ENCODE measurements at places on chromosomes 2 and 18.
A peak's percentile ranks its signal among the peaks of the same experiment; 100 is the strongest.

- no peak for DNase-seq
Measured at GRCh38 chr18:39786477-39786876, 2168.6 kb upstream of the PIK3C3 start.

DNA sequence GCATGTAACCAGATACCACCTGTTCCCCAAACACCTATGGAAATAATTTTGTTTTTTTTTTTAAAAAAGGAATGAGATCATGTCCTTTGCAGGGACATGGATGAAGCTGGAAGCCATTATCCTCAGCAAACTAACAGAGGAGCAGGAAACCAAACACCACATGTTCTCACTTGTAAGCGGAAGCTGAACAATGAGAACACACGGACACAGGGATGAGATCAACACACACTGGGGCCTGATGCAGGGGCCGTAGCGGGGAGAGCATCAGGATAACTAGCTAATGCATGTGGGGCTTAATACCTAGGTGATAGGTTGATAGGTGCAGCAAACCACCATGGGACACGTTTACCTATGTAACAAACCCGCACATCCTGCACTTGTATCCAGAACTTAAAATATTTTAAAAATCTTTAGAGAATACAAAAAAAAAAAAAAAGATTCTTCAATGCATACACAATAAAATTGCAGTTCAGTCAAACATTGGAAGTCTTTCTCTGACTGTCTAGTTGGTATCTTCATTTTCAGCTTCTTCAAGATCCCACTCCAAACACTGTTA, 11.6 kb upstream of the CASP10 start:
- DNase-seq: no peak

DNA sequence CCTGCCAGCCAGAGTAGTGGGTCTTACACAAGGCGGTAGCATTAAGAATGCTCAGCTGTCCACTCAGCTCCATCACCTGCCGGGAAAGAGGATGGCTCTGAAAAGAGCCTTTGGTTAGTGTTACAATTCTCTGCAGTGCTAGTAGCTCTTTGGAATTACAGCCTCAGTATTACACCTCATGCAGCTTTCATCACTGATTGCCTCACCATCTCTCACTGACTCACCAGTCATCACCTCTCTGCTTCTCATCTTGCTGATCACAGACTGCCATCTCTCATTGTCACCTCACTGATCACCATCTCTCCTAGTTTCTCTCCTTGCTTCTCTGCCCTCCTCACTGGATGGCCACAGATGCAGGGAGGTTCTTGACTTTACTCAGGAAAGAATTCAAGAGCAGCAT, 573.5 kb upstream of the SETBP1 start:
- DNase-seq: no peak

- DNase-seq: no peak
Measured at GRCh38 chr18:9091066-9091476, 11.4 kb upstream of the NDUFV2 start.

DNA sequence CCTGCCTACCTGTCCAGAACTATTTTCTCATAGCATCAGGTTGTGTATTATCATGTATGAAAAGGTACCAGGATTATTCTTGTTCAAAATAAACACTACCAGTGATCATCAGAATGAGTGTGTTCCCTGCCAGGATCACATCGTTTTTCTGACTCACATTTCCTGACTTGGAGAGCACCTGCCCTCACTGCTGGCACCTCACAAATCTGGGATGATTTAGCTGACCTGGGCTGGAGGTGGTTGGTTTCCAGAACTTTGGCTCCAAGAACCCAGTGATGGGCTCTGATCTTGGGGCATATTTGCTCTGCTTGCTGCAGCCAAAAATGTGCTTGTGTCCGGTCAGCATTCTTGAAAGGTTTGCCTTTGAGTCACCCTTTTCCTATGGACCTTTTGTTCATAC, 836.3 kb upstream of the ACVR2A start:
- no peak for DNase-seq

- DNase-seq: no peak
Measured at GRCh38 chr2:232324778-232325177, 53.8 kb upstream of the ALPP start.

- DNase-seq: no peak
Measured at GRCh38 chr2:132430895-132431294, 14.3 kb downstream of the GPR39 start.

- no peak for DNase-seq
Measured at GRCh38 chr2:153510996-153511395, 32.4 kb upstream of the RPRM start.

GRCh38 chr2:223805008-223805407, 32.4 kb downstream of the AP1S3 start:
- DNase-seq: no peak

DNA sequence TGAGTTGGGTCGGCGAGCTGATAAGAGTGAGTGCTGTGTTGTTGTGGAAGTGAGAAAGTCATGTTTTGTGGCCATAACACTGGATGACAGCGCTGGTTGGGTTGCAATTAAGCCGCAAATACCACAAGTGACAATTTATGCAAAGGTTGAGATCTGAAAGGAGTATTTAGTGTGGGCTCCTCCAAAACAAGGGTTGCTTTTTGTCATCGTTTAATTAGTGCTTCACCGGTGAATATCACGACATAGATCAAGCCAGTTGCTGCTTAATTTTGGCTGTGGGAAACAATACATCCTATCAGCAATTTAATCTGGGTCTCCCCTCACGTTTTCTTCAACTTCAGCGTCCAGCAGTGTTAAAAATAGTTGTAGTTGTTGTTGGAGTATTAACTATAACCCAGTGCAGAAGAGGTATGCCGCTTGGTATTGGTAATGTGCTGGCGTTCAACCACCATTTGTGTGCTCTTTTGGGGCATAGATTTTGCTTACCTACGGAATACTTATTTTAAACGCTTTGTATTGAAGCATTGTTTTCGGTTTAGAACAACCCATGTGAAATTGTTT, 662 bp downstream of the ACVR2A start:
- peak; percentile 18 for DNase-seq

DNA sequence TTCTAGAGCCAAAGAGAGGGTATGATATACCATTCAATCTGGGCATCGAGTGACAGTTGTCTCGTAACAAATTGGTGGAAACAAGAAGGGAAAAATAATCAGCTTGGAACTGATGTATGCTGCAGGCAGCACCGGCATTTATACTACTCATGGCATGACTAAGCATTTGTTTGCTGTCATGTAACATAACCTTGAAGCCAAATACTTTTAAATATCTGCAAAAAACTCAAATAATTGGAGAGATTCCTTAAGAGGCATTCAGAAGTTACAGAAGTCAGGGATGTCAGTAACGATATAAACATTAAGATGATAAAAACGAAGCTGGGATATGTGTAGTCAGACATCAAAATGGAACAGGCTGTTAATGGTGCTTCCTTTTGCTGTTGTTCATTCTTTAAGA, 157.3 kb upstream of the MMADHC start:
- no peak for DNase-seq

DNA sequence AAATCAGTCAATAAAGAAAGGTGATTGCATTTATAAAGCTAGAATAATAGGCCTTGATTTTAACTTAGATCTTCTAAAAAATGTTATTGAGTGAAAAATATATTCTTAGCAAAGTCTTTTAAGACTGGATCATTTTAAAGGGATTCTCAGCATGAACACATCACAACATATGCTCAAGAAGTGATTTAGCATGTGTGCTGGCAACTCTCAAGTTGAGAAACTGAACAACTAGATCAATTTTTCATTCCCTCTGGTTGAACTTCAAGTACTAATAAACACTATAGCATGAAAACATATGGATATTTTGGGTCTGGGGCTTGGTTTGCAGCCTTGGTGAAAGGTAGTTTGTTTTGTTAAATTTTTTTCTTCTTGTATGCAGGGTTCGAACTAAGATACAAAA, 107.8 kb upstream of the PNPT1 start:
- no peak for DNase-seq

DNA sequence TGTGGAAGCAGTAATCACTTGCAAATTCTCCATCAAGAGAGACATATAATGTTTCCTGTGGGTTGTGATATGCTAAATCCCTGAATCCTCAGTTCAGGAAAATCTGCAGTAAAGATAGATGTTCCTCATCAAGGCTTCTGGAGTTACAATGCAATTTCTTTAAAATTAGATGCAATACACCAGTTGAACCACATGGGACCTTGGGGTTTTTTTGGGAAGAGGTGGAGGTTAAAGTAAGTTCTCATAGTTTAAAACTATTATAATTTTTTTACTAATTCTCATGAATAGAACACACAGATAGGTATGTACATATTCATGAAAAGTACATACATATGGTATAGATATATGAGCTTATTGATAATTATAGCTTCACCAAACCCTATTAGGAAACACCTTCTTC, 496.2 kb downstream of the SATB2 start:
- DNase-seq: no peak

GRCh38 chr18:80046011-80046410, 11.8 kb downstream of the RBFA start:
- DNase-seq: no peak

- DNase-seq: no peak
Measured at GRCh38 chr2:170344663-170345346, 166.9 kb downstream of the MYO3B start.

DNA sequence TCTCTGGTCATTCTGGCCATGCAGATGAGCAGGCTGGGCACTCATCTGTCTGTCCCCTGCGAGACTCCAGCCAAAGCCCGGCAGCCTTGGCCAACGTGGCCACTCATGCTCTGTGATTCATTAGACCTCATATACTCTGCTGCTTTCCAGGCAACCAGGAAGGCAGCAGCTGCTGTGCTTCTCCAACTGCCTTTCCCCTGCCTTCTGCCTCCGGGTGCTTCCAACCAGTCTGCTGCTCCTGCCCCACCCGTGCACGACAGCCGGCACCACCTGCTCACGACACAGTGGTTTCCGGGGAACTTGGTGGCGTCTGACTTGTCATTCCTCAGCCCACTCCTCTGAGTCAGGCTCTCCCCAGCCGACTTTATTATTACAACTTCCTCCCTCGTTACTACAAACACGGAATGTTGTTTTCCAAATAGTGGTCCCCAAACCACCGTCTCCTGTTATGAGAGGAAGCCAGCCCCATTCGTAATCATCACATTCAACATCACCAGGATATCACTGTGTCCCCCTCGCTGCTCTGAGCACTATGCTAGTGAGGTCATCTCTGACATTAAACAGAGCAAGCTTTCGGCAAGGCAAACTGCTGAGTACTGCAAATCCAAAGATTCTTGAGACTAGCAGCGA, 392.4 kb downstream of the ALK start:
- no peak for DNase-seq

DNA sequence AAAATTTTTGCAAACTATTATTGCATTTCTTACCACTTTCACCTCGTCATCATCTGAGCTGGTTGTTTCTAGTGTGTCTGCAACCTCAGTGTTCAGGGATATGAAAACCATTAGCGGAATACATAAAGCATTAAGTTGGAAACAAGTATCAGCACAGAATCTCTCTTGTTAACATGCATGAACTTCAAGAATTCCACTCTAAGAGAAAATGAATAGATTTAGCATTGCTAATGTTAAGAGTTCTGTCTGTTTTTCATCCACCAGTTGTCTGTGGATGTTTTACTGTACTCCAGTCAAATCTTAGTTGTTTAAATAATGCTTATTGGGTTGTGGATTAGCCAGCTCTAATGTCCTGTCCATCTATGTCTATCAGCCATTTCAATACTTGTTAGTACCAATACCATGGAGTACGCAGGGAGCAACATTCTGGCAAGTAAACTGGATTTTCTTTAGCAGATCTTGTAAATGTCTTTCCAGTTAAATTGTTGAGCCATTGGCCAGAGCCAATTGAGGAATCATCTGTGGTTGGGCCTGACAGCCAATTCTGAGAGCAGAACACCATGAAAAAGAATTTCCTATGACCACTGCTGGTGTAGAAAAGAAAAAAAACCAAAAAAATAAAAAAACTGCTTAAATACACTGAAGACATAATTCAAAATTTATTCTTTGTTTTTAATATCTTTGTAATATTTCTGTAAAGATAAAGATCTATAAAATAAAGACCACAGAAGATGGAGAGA, 82.5 kb downstream of the SLC8A1 start:
- no peak for DNase-seq

- no peak for DNase-seq
Measured at GRCh38 chr2:239476029-239476756, 75.4 kb upstream of the HDAC4 start.

DNA sequence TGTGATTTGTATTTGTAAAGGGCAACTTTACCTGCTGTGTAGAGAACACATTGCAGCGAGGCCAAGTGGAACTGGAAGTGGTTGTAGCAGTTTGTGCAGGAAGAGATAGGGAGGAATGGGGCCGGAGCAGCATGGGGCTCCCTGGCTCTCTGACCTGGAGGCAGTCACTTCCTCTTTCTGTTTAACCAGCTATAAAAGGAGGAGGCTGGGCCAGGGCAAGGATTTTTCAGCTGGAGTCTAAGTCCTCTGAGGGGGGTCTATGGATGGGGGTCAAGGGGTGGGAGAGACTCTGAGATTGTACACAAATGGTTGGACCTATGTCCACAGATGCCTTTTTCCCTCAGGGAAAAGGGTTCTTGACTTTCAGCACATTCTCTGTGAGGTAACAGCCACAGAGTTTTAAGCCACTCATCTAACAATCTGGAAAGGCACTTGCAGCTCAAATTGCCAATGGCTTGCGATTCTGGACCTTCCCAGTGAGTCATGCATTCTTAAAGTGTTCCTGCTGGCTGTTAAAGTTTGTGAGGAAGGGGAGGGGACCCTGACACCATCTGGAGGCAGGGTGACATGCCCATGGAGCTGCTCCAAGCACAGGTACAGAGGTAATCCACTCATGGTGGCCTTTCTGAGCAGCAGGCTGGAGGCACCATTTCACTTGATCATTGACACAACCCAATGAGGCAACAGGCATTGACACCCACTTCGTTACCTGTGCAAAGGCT, 347.0 kb downstream of the CYRIA start:
- no peak for DNase-seq

GRCh38 chr2:218194880-218195279, 22.1 kb upstream of the ARPC2 start:
- no peak for DNase-seq

DNA sequence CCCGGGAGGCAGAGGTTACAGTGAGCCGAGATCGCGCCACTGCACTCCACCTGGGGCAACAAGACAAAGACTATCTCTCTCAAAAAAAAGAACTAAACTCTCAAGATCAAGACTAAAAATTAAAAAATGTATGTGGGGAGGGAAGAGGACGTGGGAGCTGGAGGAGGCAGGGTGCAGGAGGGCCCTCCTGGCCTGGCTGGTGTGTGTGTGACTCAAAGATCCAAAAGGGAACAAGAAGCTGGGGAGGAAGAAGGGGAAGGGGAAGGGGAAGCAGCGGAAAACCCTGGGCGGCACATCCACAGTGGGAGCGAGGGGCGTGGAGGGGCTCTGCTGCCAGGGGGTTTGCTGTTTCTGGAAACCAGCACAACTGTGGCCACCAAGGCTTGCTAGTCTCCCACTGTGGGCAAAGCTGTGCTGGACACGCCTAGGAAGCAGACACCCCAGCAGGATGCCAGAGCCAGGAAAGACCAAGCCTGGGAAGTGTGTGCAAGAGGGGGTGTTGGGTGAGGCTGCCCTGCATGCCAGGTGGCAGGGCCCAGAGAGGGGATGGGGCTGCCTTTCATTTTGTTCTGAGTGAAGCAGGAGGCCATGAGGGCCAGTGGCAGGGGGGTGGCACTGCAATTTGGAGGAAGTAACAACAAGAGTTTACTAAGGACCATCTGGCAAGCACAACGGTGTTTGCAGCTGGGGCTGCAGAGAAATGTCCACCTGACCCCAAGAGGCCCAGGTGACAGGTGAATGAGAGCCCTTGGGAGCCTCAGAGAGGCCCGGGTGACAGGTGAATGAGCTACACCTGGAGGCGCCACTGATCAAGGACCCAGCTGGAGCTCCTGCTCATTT, 44.5 kb downstream of the ANO7 start:
- no peak for DNase-seq
